ENCODE measurements at places on chromosomes 5 and 9. TPM values are rescaled to one million over a fixed set of nuclear protein-coding genes. Genes with fewer than 3 reads are reported as not detected.
A peak's percentile ranks its signal among the peaks of the same experiment; 100 is the strongest.

Gene PBX3
- total RNA-seq: 4.6 TPM

- DNase-seq: no peak
Observed at GRCh38 chr9:108511307-108511706, 344.5 kb downstream of the ACTL7B start.

Gene SLC6A19
- not detected for total RNA-seq

- peak; percentile 55 for DNase-seq
Observed at GRCh38 chr9:1047591-1048230, 2.4 kb upstream of the DMRT2 start.

DNA sequence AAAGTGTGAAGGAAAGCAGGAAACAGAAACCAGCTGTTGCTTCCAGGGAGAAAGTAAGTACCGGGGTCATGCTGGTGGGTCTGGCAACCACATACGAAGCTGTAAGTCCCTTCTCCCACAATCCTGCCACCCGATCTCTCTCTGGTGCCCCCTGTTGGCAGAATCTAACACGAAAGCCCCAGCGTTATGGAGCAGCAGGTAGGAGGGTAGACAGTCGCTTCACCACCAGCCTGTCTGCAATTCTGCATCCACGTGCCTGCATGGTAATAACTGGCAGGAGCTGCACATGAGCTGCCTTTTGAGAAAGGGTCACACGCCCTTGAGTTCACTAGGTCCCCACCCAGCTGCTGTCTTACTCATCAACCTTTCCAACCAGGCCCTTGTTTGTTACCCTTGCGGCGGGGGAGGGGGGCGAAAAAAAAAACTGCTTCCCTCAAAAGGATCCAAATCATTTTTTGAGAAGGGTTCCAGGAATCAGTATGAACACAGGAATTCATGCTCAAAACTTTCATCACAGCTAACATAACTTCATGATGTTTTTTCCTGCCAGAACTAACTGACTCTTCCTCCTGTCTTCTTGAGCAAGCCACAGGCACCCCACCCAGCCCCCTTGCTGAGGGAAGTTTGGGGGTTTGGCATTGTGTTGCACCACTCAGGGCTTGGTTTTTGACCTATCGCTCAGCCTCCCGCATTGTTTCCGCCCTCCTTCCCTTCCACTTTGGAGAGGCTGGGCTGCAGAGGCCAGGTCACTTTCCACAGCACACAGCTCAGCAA lies 19.6 kb upstream of the TMEM252 start:
- DNase-seq: peak; percentile 67

DNA sequence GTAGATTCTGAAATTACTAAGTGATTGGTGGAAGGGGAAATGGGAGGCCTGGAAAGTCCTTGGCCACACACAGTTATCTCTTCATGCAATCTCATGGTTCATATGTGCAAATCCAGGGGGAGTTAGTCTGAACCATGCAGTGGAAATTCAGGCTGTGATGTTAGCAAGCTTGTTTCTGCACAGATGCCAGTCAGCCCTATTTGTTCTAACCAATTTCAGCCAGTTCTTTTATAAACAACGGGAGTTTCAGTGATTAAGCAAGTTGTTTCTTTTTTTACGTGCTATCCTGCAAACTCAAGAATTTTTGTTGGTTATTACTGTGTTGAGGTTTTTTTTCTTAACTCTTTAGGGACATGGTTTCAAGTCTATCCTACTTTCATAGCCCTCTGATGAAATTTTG lies 298.0 kb downstream of the FER start:
- no peak for DNase-seq

GRCh38 chr9:21831841-21832509 lies 29.5 kb downstream of the MTAP start:
- DNase-seq: no peak

Gene PDCD1LG2
- total RNA-seq: 0.50 TPM

GRCh38 chr9:72800328-72800994 lies 152.4 kb downstream of the ALDH1A1 start:
- no peak for DNase-seq

Gene IFNB1
- not detected for total RNA-seq

Gene PCDHAC1
- 0.08 TPM for total RNA-seq

- no peak for DNase-seq
Observed at GRCh38 chr9:18466101-18466500, 7.9 kb upstream of the ADAMTSL1 start.

Gene CCL28
- 0.17 TPM for total RNA-seq

Gene TRPM6
- 0.12 TPM for total RNA-seq

DNA sequence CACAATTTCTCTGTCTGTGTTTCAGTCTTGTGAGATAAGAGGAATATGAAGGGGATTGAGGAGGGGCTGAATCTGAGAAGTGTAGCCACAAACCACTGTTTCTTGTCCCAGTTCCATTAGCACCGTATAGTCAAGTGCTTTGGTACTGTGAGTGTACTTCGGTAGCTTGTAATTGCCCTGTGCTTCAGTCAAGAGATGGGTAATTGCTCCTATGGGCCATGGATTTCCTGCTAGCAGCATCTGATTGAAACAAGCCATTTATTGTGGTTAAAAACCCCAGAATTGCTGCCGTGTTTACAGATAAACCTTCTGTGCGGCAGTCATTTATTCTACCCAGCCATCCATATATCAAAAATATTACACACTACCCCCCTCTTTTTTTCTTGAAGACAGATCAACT lies 98.6 kb downstream of the MAT2B start:
- DNase-seq: no peak

Gene DAB2
- total RNA-seq: 18.5 TPM

- no peak for DNase-seq
Observed at GRCh38 chr9:30116673-30117217, 2267.7 kb upstream of the ACO1 start.

GRCh38 chr5:37047947-37048346 lies 171.4 kb downstream of the NIPBL start:
- DNase-seq: no peak

GRCh38 chr5:76556511-76557221 lies 66.5 kb downstream of the F2RL2 start:
- DNase-seq: no peak

Gene PHAX
- total RNA-seq: 30.0 TPM

GRCh38 chr9:133581513-133582343 lies 27.5 kb downstream of the FAM163B start:
- DNase-seq: no peak

- DNase-seq: no peak
Observed at GRCh38 chr9:84781458-84781857, 111.9 kb downstream of the NTRK2 start.

GRCh38 chr9:135126451-135127187 lies 39.2 kb downstream of the OLFM1 start:
- peak; percentile 94 for DNase-seq

GRCh38 chr9:98097836-98098235 lies 21.2 kb downstream of the TRIM14 start:
- DNase-seq: no peak

DNA sequence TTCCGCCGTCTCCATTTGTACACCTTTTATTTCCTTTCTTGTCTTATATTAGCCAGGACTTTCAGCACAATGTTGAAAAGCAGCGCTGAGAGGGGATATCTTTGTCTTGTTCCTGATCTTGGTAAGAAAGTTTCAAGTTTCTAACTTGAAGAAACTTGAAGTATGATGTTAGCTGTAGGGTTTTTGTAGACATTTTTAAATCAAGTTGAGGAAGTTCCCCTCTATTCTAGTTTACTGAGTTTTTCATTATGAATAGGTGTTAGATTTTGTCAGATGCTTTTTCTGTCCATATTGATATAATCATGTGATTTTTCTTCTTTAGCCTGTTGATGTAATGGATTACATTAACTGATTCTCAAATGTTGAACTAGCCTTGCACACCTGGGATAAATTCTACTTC lies 425.7 kb downstream of the PIK3R1 start:
- no peak for DNase-seq

- DNase-seq: no peak
Observed at GRCh38 chr5:9104571-9105339, 441.1 kb downstream of the SEMA5A start.

GRCh38 chr5:96870094-96871026 lies 5.9 kb upstream of the ERAP2 start:
- DNase-seq: no peak

Gene ERMP1
- 8.8 TPM for total RNA-seq

DNA sequence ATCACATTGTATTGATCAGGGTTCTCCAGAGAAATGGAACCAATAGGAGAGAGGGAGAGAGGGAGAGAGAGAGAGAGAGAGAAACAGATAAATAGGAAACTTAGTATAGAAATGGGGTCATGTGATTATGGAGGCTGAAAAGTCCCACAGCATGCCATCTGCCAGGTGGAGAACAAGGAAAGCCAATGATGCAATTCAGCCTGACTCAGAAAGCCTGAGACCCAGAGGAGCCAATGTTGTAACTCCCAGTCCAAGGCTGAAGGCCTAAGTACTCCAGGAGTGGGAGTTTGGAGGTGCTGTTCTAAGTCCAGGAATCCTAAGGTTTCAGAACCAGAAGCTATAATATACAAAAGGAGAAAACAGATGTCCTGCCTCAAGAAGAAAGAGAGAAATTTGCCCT lies 48.4 kb upstream of the ISOC1 start:
- no peak for DNase-seq

DNA sequence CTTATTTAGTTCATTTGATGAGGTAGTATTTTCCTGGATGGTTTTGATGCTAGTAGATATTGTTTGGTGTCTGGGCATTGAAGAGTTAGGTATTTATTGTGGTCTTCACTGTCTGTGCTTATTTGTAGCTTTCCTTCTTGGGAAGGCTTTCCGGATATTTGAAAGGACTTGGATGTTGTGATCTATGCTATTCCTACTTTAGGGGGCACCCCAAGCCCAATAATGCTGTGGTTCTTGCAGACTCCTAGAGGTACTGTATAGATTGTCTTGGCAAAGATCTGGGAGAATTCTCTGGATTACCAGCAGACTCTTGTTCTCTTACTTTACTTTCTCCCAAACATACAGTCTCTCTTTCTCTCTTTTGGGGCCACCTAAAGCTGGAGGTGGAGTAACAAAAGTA lies 315.7 kb downstream of the MAT2B start:
- DNase-seq: no peak

DNA sequence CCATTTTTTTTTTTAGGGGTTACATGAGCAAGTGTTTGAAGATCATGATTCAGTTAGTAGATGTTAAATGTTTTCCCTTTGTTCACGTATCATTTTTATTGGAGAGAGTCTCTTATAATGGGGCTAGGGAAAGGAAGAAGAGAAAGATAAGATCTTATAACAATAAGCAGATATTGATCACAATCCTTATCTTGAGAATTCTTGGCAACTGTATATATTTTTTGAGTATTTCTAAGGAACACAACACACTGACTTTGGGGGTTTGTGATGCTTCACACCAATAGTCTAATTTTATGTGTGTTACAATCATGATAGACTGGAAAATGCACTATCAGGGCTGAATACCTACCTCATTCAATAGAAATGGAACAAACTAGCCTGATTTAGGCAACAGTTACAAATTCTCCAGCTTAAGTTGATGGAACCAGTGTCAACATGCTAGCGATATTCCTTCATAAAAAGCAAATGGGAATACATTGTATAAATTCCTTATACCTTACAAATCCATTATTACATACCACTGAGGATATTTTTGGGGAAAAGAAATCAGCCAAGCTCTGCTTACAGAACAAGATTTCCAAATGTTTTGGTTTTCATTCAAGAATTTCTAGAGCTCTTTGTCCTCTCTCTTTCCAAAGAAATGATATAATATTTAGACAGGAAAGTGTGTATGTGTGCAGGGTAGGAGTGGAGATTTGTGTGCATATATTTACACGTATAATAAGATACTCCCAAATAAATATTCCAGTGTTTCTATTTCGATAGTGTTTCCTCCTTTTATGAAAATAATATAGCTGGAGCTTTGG lies 41.5 kb downstream of the SVEP1 start:
- DNase-seq: no peak

GRCh38 chr5:164713682-164714081 lies 1208.3 kb downstream of the MAT2B start:
- DNase-seq: no peak

DNA sequence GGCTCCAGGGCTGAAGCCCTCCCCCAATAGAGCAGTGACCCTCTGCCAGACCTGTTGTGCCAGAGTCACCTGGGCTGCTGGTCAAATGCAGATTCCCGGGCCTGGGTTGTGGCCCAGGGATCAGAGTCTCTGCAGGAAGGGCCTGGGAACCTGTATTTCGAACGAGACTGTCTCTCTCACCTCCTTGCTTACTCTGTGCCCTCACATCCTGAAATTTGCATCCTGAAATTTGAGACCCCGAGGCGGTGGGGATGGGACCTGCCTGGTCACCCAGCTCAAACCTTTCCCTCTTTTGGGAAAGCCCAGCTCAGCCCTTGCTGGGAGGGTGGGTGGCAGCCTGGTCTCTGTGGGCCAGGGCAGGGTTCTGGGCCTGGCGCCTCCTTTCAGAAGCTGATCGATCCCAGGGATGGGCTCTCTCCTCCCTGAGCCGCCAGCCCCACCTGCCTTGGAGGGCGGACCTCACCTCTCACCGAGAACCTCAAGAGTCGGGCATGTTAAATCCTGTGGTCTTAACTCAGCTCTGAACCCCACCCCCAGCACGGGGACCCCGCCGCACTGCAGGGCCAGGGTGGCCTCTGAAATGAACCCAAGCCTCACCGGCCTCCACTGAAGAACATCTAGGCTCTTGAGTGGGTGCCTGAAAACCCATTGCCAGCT lies 44.0 kb upstream of the IER5L start:
- no peak for DNase-seq

Gene F2RL2
- total RNA-seq: not detected

DNA sequence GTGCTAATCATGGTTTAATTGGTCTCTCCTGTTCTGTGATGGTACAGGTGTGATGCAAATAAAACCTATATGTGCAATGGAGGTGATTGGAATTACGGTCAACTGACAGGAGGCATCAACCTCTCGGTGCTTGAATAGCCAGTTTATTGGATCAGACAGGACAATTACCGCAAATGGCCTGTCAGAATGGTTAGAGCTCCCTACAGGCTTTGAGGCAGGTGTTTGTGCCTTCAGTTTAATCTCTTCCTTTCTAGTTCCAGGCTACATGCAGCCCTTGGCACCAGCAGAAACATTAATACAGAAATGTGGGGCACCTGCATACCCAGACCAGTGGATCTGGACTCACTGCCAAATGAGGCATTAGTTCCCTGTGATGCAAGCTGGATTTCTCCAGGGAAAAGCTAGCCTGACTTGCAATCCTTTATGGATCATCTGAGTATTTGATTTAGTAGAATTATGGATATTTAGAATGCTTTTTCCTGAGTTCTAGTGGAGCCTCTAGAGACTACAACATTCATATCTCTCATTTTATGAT lies 128.6 kb downstream of the MAT2B start:
- no peak for DNase-seq
